ENCODE measurements at places on chromosomes 4 and X.

DNA sequence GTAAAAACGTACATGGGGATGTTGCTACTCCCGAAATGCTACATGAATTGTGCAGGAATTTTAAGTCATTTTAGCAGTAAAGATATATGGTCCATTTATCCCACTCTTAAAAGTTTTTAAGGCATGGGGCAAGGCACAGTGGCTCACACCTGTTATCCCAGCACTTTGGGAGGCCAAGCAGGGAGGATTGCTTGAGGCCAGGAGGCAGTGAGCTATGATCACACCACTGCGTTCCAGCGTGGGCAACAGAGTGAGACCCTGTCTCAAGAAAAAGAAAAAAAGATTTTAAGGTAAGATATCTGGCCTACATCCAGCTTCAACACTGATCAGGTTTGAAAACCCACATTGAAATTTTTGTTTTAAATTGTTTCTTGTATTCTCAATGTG is 1.2 kb upstream of the SEC24D start:
- no peak for DNase-seq

- no peak for DNase-seq
Measured at GRCh38 chr4:26105815-26106699, 192.0 kb downstream of the SMIM20 start.

GRCh38 chrX:13433298-13433605 is 113.4 kb upstream of the ATXN3L start:
- DNase-seq: peak; percentile 33

DNA sequence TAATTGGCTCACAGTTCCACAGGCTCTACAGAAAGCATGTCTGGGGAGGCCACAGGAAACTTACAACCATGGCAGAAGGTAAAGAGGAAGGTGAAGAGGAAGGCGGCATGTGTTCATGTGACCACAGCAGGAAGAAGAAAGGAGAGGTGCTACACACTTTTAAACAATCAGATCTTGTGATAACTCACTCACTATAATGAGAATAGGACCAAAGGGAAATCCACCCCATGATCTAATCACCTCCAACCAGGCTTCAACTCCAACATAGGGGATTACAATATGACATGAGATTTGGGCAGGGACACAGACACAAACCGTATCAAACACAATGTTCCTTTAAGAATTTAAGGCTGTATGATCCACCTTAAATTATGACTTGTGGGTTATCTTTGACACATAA is 10.5 kb upstream of the PGM2 start:
- no peak for DNase-seq

GRCh38 chr4:101115887-101116286 is 231.4 kb downstream of the PPP3CA start:
- DNase-seq: no peak

DNA sequence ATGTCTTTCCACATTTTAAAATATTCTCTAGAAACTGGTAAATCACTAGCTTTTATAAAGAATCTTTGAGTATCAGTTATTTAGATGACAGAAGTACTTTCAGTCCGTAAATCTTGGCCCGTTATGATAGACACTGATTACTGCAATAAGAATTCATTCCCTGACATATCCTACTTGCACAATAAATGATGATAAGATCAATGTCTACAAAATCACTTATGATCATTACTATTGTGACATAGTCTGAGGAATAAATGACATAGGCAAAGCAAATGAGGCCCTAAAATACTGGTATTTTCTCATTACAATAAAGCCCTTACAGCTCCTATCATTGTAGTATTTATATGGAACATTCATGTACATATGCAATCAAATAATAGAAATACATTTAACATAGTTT is 6.6 kb upstream of the PDCL2 start:
- no peak for DNase-seq

Data from stomach (tissue), 19 donors.